ENCODE measurements at places on chromosomes 11 and 22.

DNA sequence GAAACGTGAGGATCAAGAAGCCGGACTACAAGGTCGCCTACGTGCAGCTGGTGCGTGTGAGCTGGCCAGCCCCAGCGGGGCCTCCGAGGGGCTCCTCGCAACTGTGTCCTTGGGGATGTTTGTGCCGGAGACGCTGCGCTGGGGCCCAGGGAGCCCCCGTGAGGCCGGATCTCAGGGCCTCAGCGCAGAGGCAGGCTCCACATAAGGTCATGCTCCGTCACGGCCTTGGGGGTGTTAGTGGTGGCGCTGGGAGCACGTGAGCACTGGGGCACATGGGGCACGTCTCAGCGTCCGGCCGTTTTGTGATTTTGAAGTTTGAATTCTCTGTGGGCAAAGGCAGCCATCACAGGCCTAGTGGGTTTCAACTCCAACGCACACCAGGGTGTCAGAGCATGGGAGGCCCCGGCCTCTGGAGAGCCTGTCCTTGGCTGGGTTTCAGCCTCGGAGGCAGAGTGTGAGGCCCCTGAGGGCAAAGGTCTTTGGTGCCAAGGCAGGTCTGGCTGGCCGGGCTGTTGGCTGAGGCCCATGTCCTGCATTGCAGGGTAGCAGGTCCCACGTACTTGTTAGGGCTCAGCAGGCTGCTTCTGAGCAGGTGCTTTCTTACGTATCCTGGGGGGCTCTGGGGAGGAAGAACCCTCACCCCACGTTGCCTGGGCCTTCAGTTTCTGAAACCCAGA lies 5.8 kb downstream of the MRPL23 start:
- DNase-seq, result no peak

DNA sequence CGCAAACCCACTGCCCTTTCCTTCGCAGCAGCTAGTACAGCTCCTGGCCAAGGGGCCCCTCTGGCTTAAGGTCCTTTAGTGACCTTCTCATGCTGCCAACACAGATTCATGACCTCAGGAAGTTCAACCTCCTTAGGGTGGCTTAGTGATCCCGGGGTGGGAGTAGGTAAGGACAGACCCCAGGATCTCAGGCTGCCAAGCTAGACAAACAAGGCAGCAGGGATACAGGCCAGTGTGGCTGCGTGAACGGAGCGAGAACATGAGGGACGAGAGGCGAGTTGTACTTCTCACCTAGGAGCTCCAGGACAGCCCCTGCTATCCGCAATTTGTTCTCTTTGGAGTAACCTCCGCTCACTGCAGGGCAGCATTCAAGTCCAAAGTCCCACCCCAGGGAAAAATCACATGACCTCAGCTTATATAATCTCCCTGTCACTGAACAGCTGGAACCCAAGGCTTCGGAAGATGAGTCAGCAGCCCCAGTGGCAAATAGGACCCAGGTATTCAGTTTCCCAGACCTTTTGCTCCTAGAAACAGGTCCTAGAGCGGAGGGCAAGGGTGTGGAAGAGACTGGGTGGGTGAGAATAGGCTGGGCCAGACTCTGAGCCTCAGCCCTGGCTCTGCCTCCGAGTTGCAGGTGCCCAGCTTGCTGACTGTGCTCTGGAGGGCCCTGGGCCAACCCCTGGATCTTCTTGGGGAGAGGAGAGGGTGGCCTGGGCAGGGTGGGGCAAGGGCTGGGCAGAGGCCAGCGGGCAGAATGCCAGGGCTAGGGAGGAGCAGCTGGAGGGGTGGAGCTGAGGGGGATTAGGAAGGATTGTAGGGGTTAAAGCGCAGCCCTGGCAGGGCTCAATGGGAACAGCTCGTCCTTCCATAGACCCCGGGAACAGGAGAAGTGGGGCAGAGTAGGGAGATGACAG lies 13.1 kb downstream of the USP2 start:
- no peak for DNase-seq

DNA sequence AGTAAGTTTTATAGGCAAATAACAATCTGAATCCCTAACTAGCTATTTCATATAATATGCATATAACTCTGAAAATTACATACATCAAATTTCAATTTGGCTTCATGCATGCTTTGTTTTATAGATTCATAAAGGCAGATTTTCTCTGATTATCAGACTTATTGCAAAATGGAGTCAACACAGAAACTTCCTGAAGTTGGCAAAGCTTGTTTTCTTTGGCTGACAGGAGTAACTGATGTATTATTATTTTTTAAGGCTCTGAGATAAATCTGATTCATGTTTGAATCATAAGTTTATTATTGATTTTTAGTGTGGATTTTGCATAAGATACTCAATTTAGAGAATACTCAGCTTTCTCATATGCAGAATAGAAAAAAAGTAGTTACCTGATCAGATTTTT lies 356.3 kb upstream of the CCDC90B start:
- DNase-seq, result no peak

- peak; percentile 55 for DNase-seq
These were observed 18.0 kb downstream of the LSP1 start for GRCh38 chr11:1870721-1871466.

- no peak for DNase-seq
These were observed 101.0 kb upstream of the SORL1-AS1 start for GRCh38 chr11:121553806-121554205.

DNA sequence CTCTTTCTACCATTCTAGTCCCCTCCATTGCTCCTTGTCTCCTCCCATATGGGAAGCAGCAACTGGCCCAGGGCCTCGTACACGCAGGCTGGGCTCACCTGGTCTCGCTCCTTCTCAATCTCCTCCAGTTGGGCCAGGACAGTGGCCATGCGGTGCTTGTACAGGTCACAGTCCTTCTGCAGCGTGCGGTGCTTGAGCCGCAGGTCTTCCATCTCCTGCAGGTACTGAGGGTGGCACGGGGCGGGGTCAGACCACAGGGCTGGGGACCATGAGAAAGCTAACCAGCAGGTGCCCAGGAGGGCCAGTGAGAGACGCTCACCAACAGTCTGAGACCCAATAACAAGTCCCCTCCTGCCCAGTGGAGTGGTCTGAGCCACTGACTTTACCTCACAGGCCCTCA lies 11.5 kb downstream of the CARD10 start:
- DNase-seq, result no peak
